Sigmoid colon (tissue), 7 donors: ENCODE measurements at places on chromosomes 6 and 20. TPM values are rescaled to one million over a fixed set of nuclear protein-coding genes. Genes with fewer than 3 reads are reported as not detected.

Gene ID4
- total RNA-seq, result 9.1 TPM

Gene NKAIN4
- 0.95 TPM for total RNA-seq

- H3K36me3 ChIP-seq, result no peaks in the 10 kb centered on the region
- no peak for DNase-seq
- no peak overlapping the region for H3K4me3 ChIP-seq
- H3K27ac ChIP-seq, result no peak overlapping the region
- no peaks in the 10 kb centered on the region for H3K27me3 ChIP-seq
Measured at GRCh38 chr6:12381587-12381986, 91.4 kb downstream of the EDN1 start.

DNA sequence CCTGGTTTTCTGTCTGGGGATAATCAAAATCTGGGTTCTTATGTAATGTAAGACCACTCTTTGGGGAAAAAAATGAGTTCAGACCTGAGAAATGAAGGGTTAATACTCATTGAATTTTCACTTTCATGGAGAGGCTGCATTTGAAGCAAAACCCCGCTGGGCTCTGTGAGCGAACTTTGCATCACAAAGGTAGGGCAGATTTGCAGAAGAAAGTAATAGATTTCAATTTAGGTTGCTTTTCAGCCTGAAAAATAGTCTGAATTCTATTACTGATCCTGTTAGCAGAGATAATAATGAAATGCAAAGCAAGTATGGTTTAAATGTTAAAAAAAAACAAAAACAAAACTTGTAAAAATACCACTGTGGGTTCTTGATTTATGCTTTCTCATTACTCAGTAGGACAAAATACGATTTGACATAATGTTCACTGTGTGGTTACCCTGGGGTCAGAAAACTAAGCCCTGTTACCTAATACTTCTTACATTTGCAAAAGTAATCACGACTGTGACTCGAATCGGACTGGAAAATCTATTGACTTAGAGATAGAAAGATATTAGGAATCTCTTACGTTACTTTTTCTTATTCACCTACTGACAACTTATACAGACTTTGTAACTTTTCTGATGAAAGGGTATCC, 72.2 kb downstream of the UST start:
- H3K27ac ChIP-seq, result no peak overlapping the region
- H3K36me3 ChIP-seq, result no peaks in the 10 kb centered on the region
- DNase-seq, result no peak

DNA sequence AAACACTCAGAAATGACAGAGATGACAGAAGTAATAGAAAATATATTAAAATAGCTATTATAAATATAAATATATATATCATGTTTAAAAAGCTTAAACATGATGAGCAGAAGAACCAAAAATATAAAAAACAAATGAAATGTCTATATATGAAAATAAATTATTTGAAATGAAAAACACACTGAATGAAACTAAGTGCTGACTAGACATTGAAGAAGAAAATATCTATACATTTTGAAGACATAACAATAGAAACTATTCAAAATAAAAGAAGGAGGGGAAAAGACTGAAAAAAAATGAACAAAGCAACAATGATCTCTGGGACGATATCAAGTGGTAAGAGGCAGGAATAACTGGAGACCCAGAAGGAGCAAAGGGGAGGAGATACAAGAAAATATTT, 76.8 kb downstream of the RNASET2 start:
- H3K27me3 ChIP-seq, result no peaks in the 10 kb centered on the region
- no peaks in the 10 kb centered on the region for H3K36me3 ChIP-seq
- no peaks in the 10 kb centered on the region for H3K4me1 ChIP-seq
- H3K4me3 ChIP-seq, result no peak overlapping the region
- no peak overlapping the region for H3K27ac ChIP-seq
- DNase-seq, result no peak

DNA sequence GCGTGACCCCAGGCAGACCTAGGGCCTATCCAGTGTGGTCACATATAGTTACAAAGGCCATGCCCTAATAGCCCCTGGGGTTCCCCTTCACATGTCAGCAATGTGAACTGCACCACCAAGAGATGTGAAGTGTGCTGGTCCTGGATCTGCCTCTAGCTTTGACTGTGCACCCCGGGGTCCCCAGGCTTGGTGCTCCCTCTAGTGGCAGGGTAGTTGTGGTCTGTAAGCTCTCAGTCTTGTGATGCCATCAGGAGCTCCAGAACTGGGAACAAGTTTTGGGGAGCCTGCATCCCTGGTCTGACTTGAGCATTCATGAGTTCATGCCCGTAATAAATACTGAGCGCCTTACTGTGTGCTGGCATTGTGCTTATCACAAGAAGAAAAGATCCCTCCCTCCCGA, 143.4 kb downstream of the DHX35 start:
- no peak overlapping the region for H3K4me3 ChIP-seq
- no peaks in the 10 kb centered on the region for H3K36me3 ChIP-seq
- no peak for DNase-seq
